ENCODE measurements at places on chromosomes 5 and 9.

- DNase-seq: no peak
Measured at GRCh38 chr5:39605588-39606575, 181.1 kb upstream of the DAB2 start.

DNA sequence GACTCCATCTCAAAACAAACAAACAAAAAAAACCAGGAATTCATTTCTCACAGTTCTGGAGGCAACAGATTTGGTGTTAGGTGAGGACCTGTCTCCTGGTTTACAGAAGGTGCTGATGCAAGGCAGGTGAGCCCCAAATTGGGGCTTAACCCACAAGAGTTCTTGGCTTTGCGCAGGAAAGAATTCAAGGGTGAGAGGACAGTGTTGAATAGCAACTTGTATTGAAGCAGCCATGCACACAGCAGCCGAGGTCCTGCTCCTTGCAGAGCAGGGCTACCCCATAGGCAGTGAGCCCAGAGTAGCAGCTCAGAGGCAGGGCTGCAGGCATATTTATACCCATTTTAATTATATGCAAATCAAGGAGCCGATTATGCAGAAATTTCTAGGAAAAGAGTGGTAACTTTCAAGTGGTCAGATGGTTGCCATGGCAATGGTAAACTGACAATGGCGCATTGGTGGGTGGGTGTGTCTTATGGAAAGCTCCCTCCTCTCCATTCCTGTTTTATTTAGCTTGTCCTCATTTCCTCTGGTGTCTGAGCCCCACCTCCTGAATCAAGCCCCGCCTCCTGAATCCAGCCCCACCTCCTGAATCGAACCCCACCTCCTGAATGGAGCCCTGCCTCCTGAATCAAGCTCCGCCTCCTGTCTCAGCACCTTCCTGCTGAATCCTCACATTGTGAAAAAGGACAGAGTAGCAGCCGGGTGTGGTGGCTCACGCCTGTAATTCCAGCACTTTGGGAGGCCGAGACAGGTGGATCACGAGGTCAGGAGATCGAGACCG lies 34.5 kb upstream of the COL5A1 start:
- DNase-seq: no peak

DNA sequence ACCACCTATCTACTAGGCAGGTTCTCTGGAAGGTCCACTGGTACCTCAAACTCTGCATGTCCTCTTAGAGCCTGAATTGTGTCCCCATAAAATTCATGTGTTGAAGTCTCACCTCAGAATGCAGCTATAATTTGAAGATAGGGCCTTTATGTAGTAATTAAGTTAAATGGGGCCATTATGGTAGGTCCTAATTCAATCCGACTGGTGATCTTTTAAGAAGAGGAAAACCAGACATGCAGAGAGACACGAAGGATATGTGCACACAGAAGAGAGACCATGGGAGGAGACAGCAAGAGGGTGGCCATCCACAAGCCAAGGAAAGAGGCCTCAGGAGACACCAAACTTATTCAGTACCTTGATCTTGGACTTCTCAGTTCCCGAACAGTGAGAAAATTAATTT lies 345.4 kb downstream of the ENC1 start:
- no peak for DNase-seq

DNA sequence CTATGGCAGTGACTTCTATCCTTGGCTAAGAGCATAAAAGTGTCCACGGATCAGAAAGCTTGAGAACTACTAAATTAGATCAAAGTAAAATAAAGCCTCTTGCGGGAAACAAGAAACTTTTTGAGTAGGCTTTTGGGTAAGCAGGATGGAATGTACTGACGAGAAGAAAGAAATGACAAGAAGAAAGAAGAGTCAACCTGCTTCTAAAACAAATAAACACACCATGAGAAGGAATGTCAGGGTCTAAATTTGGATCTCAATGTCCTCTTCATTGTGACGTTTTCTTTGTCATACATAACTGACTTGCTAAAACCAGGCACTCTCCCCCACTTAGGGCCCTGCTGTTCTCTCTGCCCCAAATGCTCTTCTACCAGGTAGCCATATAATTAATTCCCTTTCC lies 290.1 kb upstream of the PTGER4 start:
- DNase-seq: no peak

DNA sequence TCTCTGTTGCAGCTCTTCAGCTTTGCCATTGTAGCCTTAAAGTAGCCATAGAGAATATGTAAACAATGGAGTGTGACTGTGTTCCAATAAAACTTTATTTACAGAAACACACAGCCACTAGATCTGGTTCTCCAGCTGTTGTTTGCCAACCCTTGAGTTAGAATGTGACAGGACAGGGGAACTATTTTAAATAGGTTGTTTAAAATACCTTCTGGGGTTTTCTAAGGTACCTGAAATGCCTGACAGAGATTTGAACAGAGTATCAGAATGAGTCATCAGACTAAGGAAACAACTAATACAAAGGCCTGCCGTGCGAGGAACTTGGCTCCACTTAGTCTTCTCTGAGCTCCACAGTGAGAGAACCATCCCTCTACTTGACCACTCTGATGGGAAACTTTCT lies 85.4 kb downstream of the HSD17B4 start:
- DNase-seq: peak; percentile 80

DNA sequence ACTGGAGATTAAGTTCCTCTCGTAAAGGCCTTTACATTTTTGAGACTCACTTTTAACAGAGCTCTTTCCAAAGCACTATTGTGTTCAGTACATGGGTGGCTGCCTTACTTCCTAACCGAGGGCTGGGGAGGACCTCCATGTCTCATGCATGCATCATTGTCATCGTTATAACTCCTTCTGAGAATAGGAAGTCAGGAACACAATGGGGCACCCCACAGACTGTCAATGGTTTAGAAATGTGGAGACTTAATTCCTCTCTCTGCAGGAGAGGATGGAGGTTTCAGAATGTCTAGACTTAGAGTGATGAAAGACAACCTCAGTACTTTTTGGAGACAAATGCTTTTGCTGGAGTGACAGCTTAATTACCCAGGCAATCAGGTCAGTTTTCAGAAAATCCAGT lies 83.9 kb downstream of the PRLR start:
- no peak for DNase-seq

DNA sequence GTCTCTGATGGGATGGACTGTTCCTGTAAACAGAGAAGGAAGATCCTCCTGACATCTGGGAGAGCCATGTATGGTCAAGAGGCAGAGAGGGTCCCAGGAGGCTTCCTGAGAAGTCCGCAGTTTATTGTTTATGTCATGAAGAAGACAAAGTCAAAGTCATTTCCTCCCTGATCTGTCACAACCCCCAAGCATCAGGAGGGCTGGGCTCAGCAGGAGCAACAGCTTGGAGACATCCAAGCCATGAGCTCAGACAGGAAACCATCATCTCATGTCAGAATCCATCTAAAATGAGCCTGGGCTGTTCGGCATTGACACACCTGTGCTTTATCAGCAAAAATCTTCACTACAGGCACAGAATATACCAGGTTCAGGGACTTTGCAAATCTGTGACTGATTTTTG lies 325.0 kb upstream of the MSX2 start:
- no peak for DNase-seq

- peak; percentile 26 for DNase-seq
Measured at GRCh38 chr5:130975847-130976246, 189.2 kb downstream of the HINT1 start.

DNA sequence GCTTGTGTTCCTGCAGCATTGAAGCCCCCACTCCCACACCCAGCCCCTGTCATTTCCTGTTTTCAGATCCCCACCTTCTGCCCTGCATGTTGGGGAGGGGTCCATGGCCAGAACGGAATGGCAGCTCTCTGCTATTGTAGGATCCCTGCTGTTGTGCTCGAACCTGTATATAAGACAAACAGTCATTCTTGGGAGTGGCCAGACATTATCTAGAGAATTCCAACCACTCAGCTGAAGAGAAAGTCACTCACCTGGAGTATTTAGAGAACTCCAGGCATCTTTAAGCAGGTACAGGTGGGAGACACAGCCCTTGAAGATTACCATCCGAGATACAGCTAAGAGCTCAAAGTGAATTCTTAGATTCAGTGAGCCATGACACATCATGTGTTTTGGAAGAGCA lies 96.1 kb downstream of the C9orf152 start:
- no peak for DNase-seq

DNA sequence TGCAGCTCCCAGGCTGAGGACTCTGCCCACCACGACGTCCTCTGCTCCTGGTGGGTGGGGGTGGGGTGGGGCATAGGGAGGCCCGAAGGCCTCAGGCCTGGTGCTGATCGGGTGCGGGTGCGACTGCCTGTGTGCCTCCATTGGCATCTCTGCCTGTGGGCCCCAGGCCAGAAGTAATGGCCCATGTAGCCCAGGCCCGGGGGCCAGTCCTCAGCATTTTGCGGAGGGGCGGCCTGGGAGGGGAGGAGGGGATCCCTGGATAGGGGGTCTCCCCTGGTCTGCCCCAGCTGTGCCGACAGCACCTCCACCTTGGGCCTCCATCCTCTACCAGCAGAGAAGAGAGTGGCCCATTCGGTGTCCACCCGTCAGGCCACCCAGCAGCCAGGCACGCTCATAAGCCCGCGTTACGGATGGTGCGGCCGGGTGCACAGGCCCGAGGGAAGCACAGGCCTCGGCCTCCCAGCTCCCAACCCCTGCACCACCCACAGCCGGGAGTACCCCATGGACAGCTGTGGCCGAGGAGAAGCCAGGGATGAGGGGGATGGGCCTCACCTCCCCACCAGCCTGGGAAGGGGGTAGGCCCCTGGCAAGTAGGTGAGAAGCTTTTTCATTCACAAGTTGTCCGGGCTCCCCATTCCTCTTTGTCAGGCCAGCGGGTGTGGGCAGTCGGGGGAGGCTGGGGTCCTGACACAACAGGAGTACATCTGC lies 1.8 kb upstream of the NOTCH1 start:
- no peak for DNase-seq

DNA sequence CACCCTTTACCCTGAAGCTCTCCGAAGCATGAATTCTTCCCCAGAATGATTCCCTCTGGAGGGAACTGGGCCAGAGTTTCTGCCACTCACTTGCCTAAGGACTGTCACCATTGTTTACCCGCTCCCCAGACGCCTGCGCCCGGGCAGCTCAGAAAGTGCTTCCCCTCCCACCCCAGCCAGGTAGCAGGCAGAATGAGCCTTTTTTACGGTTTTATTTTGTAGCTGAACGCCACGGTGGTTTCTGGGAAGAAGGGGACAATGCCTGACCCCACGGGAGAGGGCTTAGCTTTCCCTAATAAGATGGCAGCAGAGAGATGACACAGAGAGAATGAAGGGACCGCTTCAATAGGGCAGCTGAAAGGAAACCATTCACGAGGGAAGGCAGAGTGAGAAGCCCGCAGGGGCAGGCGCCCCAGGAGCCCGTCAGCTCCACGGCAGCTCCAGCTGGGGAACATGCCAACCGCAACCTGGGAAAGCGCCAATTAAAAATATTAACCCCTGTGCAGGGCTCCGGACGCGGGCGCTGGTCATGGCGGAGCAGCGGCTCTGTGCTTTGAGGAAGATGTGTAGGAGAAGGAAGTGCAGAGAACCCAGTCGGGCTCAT lies 20.4 kb upstream of the NTNG2 start:
- DNase-seq: no peak

DNA sequence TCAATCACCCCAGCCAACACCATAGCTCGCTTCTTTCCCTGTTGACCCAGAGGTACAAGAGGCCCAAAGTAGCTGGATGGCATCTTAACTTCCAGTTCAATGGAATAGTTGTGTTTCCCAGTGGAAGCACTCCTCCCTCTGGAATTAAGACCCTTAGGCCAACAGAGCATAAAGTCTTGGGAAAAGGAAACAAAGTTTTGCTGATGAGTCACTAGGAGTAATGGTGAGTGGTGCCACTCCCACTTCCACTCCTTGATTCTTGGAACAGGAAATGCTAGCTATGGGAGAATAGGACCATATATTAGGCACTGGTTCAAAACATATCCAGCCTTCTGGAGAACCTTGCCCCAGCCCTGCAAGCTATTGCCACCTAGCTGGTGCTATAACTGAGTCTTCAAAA lies 44.7 kb upstream of the LMX1B start:
- DNase-seq: peak; percentile 16

DNA sequence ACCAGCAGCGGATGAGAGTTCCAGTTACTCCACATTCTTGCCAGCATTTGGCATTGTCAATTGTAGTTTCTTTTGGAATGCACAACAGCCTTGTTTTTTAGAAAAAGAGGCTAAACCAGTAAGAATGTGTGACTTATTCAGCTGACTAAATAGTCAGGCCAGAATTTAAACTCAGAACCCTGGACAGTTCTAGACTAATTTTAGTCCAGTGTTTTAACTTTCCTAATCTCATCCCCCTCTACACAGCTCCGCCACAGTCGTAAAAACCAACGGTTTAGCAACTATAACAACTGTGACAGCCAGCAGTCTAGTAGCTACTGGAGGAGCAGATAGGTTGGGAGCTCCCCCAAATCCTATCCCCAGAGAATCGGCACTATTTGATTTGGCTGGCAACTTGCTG lies 103.7 kb downstream of the FOXD1 start:
- DNase-seq: no peak

DNA sequence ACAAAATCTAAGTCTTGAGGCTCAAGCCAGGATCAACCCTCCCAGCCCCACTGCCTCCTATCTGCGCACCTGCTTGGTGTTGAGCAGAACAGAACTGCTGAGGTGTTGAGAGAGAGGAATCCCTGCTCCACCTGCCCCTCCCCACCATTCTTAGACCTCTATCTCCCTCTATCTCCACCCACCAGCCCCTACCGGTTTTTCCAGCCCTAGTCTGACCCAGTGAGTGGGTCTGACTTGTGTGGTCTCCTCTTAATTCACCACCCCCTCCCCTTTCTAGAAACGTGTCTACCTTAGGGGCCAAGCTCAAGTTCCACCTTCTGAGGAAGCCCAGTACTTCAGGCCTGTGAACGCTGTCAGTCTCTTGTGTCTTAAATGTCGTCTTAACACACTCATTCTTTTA lies 93.7 kb downstream of the ARHGAP26 start:
- no peak for DNase-seq

Measured in epithelial cell of prostate (primary cell).